ENCODE measurements at places on chromosomes 7 and 10.

DNA sequence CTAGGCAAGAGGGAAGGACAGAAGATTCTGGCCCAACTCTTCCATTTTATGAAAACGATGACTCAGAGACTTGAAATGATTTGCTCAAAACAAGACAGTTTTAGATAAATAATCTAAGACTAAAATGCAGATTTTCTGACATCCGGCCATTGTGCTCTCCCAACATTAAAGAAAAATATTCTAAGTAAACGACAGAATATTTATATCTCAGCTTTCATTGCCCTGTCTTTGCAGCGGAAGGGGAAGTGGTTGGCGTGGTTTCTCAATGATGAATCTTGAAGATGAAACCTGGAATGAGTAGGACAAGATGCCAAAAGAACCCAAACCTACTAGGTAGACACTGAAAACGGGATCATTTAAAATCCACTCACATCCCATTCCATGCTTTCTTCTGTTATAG is 28.9 kb upstream of the NPY start:
- no peak for DNase-seq

GRCh38 chr7:124930173-124930623 is 573 bp upstream of the POT1 start:
- no peak for DNase-seq

- peak; percentile 69 for DNase-seq
Observed at GRCh38 chr7:5694912-5695726, 86.3 kb downstream of the RNF216 start.

- DNase-seq = no peak
Observed at GRCh38 chr10:75009426-75009825, 102.0 kb upstream of the SAMD8 start.

- no peak for DNase-seq
Observed at GRCh38 chr7:104029765-104030164, 40.3 kb upstream of the RELN start.

- DNase-seq = no peak
Observed at GRCh38 chr10:77041636-77042258, 595.9 kb downstream of the KCNMA1 start.

GRCh38 chr7:137687556-137688265 is 159.1 kb downstream of the DGKI start:
- no peak for DNase-seq

GRCh38 chr7:84002348-84002747 is 192.2 kb downstream of the SEMA3A start:
- no peak for DNase-seq

Measured in activated naive CD4-positive, alpha-beta T cell treated with Interleukin-2 at 50 U/mL for 16 hours (primary cell).